Activated naive CD8-positive, alpha-beta T cell treated with anti-CD3 and anti-CD28 coated beads, Interleukin-2, amount 10 ng/mL, durations not matched to agents 7 days and 5 days (primary cell): ENCODE measurements at places on chromosomes 5 and 9. TPM values are rescaled to one million over a fixed set of nuclear protein-coding genes. Genes with fewer than 3 reads are reported as not detected.

- no peak for DNase-seq
These were observed 15.3 kb upstream of the NDST1 start for GRCh38 chr5:150492621-150493020.

DNA sequence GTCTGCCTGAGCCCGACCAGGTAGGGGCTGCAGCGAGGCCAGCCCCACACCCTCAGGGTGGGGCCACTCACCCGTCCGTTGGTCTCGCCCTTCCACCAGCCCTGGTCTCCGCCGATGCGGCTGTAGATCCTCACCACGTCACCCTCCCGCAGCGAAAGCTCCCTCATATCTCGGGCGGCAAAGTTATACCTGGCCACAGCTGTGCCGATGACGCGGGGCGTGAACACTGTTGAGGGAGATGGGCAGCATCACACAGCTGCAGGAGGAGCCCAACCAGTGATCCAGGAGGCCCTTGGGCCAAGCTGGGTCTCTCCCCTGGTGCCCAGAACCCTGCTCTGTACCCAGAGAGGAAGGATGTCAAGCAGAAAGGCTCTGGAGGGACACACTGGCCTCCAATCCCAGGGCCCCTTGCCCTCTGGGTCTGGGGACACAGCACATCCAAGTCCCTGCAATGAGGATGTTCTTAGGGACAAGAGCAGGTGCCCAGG is 30.3 kb upstream of the SARDH start:
- DNase-seq, result peak; percentile 15

GRCh38 chr5:88262116-88262515 is 6.5 kb downstream of the TMEM161B start:
- no peak for DNase-seq

The CAPSL gene
- not detected for total RNA-seq

The IFNA21 gene
- total RNA-seq, result not detected

DNA sequence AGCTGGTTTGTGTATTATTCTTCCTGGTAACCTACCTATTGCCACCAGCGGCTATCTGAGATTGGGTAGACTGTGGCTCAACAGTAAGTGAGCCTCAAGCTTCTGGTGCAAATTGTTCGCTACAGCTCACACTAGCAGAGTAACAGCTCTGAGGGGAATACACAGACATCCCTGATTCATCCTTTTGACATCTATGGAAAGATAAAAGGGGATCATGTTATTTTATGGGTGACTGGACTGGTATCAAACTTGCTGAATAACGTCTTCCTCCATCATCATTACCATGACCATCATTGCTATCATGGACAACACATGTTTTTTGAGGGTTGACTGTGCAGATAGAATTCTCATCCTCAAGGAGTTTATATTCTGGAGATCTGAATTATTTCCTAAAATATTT is 129.6 kb downstream of the PIK3R1 start:
- no peak for DNase-seq

DNA sequence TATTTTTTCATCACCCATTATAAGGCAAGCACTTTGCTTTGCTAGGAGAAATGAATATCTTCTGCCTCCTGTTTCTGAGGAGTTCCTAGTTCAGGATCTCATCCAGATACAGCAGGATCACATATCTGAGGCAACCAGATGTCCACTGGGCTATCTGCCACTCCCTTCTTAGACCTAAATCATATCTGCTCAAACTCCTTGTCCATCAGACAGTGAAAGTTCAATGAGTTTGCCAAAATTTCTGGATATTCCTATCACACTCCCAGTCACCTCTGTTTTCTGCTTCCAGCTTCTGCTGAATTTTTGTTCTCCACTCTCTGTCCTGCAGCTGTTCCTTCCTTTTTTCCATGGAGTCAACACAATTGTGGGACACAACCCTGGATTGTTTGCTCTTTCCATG is 54.2 kb upstream of the BASP1 start:
- no peak for DNase-seq

The HMCN2 gene
- total RNA-seq, result not detected
